Left renal pelvis (tissue), 4 donors: ENCODE measurements at places on chromosomes 16 and 17. TPM values are rescaled to one million over a fixed set of nuclear protein-coding genes. Genes with fewer than 3 reads are reported as not detected.

The ABCA8 gene
- 2.4 TPM for polyA plus RNA-seq

The UBE2Z gene
- polyA plus RNA-seq: 95.9 TPM

The MSL1 gene
- polyA plus RNA-seq: 177 TPM

The CLDN9 gene
- 2.0 TPM for polyA plus RNA-seq

GRCh38 chr16:14292051-14292825 is 221.1 kb downstream of the MRTFB start:
- DNase-seq: no peak

DNA sequence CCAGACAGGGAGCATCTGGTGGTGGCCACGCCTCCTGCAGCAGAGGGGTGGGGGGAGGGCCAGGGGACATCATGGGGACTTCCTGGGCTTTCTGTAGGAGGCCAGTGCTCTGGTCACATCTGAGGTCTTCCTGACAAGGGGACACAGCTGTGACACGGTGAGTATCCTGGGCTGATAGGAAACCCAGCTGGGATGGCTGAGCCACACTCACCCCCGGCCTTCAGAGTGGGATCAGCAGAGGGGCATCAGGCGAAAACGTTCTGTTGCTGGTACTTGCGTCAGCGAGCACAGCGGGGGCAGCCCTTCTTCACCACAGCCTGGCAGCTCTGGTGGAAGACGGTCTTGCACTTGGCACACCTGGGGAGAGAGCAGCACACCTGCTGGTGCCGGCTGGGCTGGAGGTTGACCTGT is 122.9 kb upstream of the SMURF2 start:
- DNase-seq: no peak

- no peak for DNase-seq
Measured at GRCh38 chr17:68176718-68177117, 71.1 kb upstream of the AMZ2 start.

GRCh38 chr17:82608816-82609215 is 39.4 kb downstream of the WDR45B start:
- DNase-seq: no peak

- DNase-seq: no peak
Measured at GRCh38 chr17:2814481-2815341, 18.5 kb downstream of the RAP1GAP2 start.

- no peak for DNase-seq
Measured at GRCh38 chr16:24978370-24978914, 36.7 kb downstream of the ARHGAP17 start.

DNA sequence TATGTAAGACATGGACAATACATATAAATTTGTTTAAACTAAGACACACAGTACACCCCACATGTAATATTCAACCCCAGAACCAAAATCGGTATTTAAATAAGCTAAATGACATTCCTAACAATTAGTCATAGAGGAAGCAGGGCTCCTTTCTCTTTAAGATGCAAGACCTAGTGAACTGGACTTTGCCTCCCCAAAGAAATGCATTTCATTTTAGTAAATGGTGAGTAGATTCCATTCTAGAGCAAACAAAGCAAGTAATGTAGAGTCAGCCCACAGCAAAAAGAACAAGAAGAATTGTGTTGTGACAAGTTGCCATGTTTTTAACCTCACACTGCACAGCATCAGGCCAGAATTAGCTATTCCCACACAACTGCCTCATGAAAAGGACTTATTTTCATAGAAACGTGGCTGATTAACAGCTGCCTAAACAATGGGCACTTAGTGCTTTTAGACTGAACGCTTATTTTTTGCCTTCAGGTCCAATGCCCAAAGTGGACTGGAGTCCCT is 14.4 kb downstream of the DNAJC7 start:
- no peak for DNase-seq

DNA sequence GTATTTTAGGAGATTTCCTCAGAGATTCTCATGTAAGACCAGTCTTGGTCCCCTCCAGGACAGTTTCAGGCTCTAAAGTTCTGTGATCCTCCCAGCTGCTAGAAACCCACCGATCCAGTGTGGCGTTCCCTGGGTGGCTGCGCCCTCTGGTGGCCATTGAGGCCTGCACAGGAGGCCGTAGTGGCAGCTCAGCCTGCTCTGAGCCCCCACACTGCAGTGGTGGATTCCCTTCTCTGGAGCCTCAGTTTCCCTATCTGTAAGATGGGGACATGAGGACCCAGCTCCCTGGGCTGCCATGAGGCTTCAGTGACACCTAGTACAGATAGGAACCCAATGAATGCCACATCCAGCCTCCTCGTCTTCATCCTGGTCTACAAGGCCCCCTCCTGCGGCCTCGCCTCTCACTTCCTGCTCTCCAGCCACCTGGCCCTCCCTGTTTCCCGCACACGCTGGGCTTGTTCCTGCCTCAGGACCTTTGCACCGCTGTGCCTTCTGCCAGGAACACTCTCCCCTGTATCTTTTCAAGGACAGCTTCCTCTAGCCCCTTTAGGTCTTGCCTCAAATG is 16.5 kb downstream of the CCDC102A start:
- DNase-seq: no peak

DNA sequence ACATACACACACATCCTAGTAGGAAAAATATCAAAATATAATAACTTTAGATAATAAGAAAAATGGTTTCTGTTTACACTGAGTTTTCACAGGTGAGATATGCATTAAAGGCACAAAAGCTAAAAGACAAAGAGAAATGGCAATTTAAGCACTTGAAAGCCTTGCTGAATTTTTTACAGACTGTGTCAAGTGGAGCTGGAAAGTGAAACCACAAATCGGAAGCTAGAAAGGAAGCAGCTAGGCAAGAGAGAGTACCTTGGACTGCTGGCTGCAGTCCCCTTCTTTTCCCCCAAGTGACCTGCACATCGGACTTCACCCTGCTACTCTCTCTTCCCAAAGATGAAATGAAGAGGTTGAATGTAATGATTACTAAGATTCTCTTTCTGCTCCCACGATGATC is 135.1 kb downstream of the CDH13 start:
- DNase-seq: no peak

- DNase-seq: peak; percentile 78
Measured at GRCh38 chr17:32877164-32877764, 340 bp upstream of the MYO1D start.

- no peak for DNase-seq
Measured at GRCh38 chr17:1229349-1229899, 40.8 kb upstream of the BHLHA9 start.

DNA sequence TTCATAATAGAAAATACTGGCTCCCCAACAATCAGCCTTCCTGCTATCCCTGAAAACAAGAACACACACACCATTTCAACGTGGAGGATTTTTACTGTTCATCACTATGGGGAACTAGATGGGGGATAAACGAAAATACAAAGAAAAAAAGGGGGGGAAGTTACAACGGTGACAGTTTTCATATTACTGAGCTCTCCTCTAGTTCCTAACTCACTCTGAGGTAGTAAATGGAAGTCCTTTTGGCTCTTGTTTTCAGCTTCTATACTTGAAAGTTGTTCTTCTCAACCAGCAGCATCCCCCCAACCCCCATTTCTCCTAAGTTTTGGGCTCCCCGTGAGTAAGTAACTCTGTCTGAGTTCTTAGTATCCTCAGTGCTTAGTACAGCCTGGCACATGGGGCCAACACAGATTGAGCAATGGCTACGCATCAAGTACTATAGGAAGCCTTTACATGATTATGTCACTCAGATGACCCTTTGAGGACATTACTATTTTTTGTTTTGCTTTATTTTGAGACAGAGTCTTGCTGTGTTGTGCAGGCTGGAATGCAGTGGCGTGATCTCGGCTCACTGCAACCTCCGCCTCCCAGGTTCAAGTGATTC is 4.2 kb upstream of the CORO7 start:
- DNase-seq: no peak

GRCh38 chr17:9350080-9350479 is 225.5 kb downstream of the STX8 start:
- DNase-seq: no peak

DNA sequence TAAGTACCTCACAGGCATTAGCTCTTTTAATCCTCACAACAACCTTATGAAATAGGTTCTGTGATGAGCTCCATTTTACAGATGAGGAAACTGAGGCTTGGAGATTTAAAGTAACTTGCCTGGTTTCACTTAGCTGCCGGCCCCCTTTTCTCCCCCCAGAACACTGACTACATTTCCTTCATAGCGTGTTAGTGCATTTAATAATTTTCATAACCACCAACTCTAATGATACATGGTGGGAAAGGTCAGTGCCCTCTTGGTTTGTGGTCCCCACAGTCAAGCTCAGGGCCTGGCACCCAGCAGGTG is 16.5 kb upstream of the RHOT1 start:
- no peak for DNase-seq

GRCh38 chr17:9037736-9038135 is 16.4 kb downstream of the NTN1 start:
- no peak for DNase-seq
